ENCODE measurements at places on chromosomes 12 and 14.

- peak; percentile 55 for DNase-seq
These were observed 12.1 kb upstream of the FLVCR2 start for GRCh38 chr14:75566321-75566720.

- DNase-seq = no peak
These were observed 146.0 kb upstream of the SFSWAP start for GRCh38 chr12:131564845-131565244.

- DNase-seq = no peak
These were observed 8.9 kb downstream of the OR6C74 start for GRCh38 chr12:55253281-55253680.

- DNase-seq = no peak
These were observed 176.8 kb downstream of the KIF26A start for GRCh38 chr14:104315169-104315568.

GRCh38 chr14:36702474-36702873 lies 40.8 kb downstream of the PAX9 start:
- DNase-seq = no peak

DNA sequence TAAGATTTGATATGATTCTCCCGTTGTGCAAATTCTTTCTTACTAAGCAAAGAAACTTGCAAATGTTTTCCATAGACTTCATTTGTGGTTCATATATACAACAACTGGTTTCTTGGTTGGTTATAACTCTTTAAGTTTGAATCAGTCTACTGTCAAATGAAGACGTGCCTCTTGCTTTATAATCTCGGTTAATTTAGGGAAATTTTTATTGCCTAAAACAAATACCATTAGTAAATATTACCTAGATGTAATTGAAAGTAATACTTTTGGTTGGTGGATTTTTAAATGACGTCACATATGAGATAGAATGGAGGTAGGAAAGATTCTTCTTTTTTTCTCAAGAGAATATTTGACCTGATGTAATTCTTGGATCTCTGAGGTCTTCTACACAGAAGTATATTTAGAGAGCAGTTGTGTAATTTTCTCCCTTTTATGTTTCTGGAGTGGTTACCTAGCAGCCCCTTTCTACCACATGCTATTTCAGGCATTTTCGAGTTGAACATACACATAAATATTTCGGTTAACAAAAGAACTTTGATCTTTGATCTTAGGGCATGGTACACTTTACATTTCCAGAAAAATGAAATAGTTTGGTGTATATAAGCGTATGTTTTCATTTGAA lies 1.7 kb downstream of the ATF7IP start:
- peak; percentile 75 for DNase-seq

- DNase-seq = no peak
These were observed 260.9 kb downstream of the ITPR2 start for GRCh38 chr12:26572137-26572536.

- no peak for DNase-seq
These were observed 4.1 kb upstream of the LMO3 start for GRCh38 chr12:16610001-16610585.

DNA sequence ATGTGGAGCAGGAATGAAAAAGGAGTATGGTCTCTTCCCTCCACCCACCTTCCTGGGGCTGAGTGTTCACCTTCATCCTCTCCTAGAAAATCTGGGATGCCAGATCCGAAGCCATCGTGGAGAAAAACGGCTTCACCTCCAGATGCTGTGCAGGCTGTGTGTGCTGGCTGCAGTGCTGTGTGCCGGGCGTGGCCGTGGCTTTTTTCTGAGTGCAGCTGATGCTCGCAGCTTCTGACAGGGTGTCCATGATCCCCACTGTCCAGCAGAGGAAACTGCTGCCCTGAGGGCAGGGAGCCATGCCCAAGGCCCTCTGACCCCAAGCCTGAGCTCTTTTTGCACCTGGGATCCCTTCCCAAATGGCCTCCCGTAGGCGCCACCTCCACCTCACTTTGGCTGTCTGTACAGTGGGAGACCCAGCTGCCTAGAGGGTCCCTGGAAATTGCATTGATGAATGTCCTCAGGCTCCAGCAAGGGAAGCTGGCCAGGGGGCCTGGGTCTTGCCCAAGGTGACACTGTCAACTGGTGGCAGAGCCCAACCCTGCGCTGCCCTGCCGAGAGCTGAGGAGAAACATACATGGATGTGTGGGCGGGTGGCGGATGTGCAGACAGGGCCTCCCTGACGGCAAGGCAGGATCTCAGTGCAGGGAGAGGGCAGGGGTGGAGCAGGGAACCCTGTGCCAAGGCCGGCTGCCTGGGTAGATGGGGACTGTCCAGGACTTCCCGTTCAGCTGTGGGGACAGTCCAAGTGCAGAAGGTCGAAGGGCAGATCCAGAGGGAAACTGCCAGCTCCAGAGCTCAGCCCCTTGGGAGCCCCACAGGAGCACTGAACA lies 53.3 kb downstream of the BEGAIN start:
- DNase-seq = peak; percentile 48

DNA sequence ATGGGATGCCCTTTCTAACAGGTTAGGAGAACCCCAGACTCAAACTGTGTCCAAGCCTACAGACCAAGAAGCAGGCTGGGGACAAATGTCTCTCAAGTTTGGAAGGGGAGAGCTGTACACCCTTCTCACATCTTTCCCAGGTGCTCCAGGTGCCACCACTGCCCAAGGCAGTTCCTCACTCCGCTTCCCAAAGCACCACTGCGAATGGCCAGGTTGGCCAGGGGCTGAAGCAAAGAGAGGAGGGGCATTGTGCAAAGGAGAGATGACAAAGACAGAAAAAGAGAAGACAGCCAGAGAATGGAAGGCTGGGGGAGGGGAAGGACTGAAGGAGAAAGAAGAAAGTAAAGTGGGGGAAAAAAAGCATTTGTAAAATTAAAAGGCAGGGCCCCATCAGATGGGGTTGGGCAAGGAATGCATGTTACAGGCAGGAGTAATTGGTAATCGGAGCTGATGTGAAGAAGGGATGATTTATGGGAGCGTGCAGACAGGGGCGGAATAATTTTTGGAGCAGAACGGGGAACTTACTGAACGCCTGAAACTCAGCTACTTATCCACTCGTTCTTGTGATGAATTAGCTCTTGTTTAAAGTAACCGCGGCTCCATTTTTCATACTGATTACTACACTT lies 165.8 kb downstream of the ESRRB start:
- no peak for DNase-seq

GRCh38 chr14:100816950-100817901 lies 8.7 kb upstream of the MEG3 start:
- no peak for DNase-seq

- no peak for DNase-seq
These were observed 116.0 kb downstream of the CACNA1C start for GRCh38 chr12:2168808-2169207.

- no peak for DNase-seq
These were observed 20.2 kb downstream of the CEP170B start for GRCh38 chr14:104885031-104885972.

- DNase-seq = peak; percentile 92
These were observed 15.4 kb upstream of the SELPLG start for GRCh38 chr12:108649126-108649525.

DNA sequence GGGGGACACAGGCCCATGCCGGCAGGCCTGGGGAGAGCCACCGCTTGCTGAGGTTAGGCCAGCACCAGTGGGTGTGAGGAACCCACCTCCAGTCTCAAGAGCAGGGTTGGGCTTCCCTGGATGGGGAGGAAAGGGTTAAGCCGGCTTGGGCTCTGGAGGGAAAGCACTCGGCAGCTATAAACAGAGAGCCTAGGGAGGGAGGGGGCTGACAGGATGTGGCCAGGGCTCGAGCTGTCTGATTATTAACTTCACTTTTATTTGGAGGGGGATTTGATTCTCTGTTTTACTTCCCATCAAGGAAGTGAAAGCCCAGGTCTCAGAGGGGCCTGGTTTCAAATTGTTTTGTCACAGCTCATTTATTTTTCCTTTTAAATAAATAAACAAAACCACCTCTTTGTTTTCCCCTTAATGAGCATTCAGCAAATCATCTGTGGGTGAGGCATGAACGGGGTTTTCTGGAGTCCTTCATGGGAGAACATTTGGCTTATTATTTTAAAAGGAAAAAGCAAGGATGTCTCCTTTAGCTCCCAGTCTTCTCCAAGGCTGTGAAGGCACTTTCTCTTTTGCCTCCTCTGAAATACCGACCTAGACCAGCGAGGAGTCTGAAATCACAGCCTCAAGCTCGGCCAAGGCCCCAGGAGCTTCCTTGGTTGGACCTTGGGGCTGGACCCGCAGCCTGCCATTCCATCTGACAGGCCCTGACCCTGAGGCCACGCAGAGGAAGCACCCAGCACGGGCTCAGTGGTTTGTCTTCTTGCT lies 21.9 kb upstream of the ZFP36L1 start:
- DNase-seq = peak; percentile 66

DNA sequence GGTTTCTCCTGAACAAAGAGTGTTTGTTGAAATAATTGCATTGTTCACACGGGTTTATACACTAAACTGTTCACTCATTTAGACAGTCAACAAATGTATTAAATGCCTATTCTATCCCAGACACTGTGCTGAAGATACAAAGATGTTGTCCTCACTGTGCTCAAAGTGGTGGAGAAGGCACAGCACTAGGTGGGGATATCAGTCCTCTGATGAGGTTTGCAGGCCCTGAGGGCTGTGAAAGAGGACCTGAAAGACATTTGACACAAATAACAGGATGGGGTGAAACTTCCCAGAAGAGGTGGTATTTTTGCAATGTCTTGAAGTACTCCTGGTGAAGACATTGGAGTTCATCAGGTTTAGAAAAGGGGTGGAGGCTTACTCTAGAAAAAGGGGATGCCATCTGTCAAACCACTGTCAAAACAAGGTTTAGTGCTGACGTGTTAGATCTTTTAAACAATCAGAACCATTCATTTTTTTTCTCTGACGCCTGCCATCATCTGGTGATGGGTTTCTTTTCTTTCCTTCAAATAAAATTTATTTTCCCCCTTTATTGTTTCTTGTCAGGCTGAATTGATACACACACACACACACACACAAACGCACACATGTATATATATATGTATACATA lies 69.5 kb downstream of the ACSS3 start:
- DNase-seq = no peak

GRCh38 chr14:51807356-51807755 lies 53.1 kb upstream of the GNG2 start:
- DNase-seq = peak; percentile 51

GRCh38 chr12:120422892-120423456 lies 14.9 kb upstream of the COX6A1 start:
- DNase-seq = no peak

DNA sequence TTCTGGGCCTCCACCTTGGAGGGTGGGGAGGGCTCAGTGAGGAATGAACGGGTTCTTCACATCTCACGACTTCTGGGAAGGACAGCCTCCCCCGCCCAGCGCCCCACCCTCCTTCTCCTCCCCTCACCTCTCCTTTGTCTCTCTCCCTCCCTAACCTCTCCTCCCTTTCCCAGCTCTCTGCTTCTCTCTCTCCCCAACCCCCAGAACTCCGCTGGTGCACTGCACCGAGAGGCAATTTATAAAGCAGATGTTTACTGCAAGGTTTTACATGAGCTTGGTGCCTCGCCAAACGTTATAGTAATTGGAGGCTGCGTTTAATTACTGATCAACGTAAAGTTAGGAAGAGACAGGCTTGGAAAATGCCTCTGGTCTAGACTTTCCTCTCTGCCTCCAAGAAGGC lies 42.9 kb upstream of the FAM222A start:
- DNase-seq = no peak

- no peak for DNase-seq
These were observed 177.0 kb upstream of the VASH1 start for GRCh38 chr14:76584271-76584702.

DNA sequence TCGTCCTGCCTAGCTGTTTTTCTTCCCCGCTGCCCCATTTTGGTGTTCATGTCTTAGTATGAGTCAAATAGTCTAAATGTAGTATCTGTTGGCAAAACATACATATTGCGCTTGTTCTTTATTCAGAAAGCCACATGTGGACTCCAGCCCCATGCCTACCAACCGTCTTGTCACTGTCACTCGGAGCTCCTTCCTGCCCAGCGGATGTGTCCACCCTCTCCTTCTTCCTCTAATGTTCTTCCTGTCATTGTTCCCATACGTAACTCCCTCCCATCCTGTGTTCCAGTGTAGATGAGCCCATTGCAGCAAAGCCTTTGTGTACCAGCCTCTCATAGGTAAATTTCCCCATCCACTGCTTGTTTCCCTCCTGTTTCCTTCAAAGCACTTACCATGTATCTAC lies 120.5 kb downstream of the TMX1 start:
- DNase-seq = no peak

GRCh38 chr12:58029260-58029659 lies 87.9 kb downstream of the ATP23 start:
- no peak for DNase-seq

DNA sequence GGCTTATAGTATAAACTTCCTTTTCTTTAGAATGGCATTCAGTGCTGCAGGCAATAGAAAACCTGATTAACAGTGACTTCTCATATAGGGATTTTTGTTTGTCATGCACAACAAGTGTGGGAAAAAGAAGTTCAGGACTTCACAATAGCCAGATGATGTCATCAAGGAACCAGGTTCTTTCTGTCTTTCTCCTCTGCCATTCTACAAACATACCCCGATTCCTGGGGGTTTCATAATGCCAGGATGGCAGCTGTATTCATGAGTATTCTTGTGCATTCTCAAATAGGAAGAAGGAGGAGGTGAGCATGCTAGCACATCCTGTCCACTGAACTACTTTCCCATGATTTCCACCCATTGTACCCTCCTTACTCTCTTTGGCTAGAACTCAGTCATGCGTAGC lies 182.7 kb upstream of the EEA1 start:
- peak; percentile 43 for DNase-seq
